ENCODE measurements at places on chromosomes 7 and 10.
A peak's percentile ranks its signal among the peaks of the same experiment; 100 is the strongest.

GRCh38 chr7:27146491-27147198 is 929 bp downstream of the HOXA6 start:
- no peak for DNase-seq

DNA sequence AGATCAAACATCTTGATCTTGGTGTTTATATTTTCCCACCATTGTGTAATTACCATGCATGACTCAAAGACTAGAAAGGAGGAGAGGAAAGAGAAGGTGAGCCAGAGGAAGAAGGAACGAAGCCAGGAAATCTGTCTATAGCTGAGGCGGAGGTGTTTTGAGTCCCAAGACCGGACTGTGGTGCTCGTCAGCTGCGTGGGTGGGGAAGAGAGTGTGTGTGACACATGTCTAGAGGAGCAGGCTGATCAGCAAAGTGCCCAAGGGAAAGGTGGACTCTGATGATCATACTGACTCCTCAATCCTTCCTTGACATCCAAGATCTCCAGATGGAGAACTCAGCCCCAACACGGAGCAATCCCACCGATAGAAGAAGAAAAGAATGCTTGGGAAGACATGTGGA is 189.5 kb upstream of the MINDY3 start:
- DNase-seq, result no peak

DNA sequence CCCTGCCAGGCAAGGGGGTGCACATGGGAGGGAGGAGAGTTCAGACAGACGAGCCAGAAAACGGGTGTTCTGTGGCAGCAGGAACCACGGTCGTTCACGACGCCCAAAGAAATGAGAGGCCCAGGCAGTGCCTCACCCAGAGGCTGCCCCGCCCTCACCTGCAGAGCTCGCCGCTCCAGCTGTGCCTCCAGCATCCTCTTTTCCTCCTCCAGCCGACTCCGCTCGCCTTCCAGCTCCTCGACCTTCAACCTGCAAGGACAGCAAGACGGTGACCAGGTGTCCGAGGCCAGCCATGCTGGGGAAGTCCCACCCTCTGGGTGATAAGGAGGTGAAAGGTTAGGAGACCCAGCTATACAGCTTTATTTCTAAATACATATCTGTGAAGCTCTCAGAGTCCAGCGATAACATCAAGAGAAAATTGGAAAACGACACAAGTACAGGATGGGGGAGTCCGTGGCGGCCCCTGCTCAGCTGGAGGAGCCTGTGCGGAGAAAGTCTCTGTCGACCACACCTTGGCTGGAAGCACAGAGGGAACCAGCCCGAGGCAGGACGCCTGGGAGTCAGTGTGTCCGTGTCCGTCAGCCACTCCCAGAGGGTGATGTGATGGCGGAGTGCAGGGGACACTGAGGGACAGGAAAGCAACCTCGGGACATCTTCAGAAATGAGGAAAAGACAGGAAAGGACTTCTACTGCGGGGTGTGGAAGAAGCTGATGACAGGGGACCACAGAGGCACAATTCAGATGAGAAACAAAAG is 275.1 kb downstream of the MAD1L1 start:
- DNase-seq, result no peak

DNA sequence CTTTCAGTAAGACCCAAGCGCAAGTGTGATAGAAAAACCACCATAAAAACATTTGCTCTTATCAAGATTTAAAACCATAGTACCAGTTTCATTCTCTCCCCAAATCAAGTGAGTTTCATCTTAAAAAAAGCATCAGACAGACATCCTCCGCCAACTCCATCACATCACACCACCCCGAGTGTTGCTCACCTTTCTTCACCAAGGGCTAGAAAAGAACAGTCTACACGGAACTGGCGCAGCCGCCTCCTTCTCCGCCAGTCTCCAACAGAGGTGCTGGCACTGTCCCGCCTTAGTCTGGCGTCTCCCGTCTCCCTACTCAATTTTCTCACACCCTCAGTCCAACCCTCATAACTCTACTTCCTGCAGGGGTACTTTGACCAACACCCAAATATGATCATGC is 46.9 kb upstream of the WIPI2 start:
- DNase-seq, result no peak

- DNase-seq, result no peak
Measured at GRCh38 chr7:151024435-151025056, at the start of gene ATG9B. Gene ATG9B (minus strand): TSS chr7:151024494. CDS start chr7:151024423, 71 bp downstream.

GRCh38 chr10:35606430-35606829 is 1.3 kb downstream of the GJD4 start:
- peak; percentile 9 for DNase-seq

DNA sequence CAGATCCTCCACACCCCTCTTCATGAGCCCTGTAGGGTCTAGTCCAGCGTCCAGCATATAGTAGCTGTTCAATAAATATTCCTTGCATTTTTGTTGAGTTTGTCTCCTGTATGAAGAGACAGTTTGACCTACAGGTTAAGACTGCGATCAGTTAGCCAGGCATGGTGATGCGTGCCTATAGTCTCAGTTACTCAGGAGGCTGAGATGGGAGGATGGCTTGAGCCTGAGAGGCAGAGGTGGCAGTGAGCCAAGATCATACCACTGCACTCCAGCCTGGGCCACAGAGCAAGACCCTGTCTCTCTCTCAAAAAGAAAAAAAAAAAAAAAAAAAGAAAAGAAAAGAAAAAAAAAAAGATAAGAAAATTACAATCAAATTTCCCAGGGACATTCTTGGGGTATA is 5.1 kb upstream of the CUEDC2 start:
- no peak for DNase-seq

DNA sequence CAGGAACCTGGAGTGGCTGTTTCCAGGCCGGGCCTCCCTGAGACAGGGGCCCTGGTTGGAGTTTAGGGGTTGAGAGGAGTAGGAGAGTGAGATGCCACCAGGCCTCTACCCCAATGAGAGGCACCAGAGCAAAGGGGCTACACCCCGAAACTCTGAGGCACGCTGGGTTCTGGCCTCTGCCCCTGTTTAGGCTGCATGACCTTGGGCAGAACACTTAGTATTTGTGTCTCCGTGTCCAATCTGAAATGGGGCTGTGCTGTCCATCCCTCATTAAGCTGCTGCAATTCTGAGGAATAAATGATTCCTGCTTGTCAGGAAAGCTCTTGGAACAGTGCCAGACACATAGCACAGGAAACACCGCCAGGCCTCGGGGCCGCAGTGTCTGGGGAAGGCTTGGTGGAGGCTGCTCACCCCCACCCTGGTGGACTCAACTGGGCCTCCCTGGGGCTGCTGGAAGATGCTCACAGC is 40.5 kb upstream of the SAMD8 start:
- DNase-seq, result peak; percentile 54

- no peak for DNase-seq
Measured at GRCh38 chr10:132107949-132108877, 42.5 kb downstream of the JAKMIP3 start.

GRCh38 chr7:104900525-104901239 is 113.3 kb upstream of the KMT2E start:
- peak; percentile 63 for DNase-seq

GRCh38 chr10:19833170-19833824 is 17.1 kb downstream of the PLXDC2 start:
- no peak for DNase-seq

GRCh38 chr7:137820677-137821420 is 25.9 kb downstream of the DGKI start:
- DNase-seq, result peak; percentile 87

DNA sequence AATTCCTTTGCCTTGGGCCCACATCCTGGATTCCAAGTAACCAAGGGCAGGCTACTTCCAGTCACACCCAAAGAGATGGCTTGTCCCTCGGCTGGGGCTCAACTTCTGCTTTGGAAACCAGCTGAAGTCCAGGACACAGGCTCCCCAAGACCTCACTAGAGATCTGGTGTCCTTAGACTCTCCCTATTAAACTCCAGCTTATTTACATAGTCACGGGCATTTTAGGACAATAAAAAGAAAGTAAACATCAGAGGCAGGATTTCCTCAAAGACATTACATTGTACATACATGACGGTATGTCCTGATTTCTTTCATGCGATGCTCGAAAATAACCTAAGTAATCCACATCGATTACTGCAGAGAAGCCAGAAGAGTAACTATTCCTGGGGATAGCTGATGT is 461.5 kb upstream of the C7orf33 start:
- no peak for DNase-seq

GRCh38 chr10:100965820-100966219 is 3.5 kb upstream of the SEMA4G start:
- no peak for DNase-seq

- DNase-seq, result no peak
Measured at GRCh38 chr7:70717553-70718329, 414.2 kb upstream of the GALNT17 start.

- no peak for DNase-seq
Measured at GRCh38 chr10:7908541-7909210, 90.4 kb downstream of the TAF3 start.

- peak; percentile 50 for DNase-seq
Measured at GRCh38 chr7:139702313-139702731, 75.5 kb downstream of the HIPK2 start.

DNA sequence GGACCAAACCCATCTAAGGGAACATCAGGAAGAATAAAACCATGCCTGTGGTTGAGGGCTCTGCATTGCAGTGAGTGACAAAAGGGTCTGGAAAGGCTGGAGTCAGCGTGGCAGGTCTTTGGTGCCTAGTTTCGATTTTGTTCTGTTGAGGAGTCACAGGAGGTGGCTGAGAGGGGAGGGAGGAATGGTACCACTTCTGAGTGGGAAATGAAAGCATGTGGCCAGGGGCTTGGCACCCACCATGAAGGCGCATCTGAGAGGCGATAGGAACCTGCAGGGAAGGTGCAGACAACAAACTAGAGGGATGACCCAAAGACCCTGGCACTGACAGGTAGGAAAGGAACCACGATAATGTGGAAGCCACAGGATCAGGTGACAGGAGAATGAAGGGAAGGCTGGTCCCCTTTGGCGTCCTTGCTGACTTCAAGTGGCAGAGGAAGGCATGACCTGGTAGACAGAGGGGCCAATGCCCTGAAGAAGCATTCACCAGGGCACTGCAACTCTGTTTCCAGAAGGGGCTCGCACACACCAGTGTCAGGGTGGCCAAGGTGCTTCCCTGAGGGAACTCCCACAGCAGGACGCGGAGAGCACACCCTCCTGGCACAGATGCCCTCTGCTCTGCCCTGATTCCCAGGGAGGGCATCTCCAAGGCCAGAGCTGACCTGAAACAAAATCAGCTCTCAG is 41.7 kb downstream of the HIPK2 start:
- no peak for DNase-seq

GRCh38 chr7:69192134-69192533 is 406.1 kb upstream of the AUTS2 start:
- no peak for DNase-seq

- no peak for DNase-seq
Measured at GRCh38 chr10:129741978-129742741, 221.9 kb downstream of the EBF3 start.

GRCh38 chr7:46109437-46109836 is 188.4 kb upstream of the IGFBP3 start:
- DNase-seq, result no peak

- no peak for DNase-seq
Measured at GRCh38 chr7:14292737-14293136, 303.3 kb upstream of the ETV1 start.

DNA sequence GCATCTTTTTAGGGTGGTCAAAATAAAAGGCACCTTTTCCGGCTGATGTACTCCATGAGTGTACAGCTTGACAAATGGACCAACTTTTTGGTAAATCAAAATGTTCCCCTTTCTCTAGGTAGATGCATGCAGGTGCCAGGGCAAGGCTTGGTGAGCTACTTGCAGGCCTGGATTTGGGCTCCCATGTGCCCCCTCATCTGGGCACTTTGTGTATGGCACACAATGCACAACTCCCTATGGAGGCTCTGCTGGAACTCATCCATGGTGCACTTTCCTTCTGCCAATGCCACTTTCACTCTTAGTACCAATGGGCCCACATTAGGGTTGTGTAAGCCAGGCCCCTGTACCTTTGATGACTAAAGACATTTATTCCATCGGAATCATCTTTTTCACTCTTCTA is 300.8 kb downstream of the SDHAF3 start:
- no peak for DNase-seq

DNA sequence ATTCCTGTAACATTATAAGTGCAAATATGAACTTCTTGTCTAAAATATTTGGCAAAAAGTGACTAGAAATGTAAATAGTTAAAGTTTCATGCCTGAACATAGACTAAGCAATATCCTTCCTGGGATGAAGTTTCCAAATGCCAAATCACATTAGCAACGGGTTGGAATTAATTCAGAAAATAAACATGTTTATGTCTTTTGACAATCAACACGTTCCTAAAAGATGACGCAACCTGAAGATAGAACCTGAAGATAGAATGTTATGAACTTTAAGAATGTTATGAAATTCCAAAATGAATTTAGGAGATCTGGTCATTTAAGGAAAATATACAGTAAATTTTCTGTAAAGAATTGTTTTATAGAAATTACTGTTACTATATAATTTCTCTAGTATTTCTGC is 9.2 kb downstream of the LAMB4 start:
- DNase-seq, result no peak

DNA sequence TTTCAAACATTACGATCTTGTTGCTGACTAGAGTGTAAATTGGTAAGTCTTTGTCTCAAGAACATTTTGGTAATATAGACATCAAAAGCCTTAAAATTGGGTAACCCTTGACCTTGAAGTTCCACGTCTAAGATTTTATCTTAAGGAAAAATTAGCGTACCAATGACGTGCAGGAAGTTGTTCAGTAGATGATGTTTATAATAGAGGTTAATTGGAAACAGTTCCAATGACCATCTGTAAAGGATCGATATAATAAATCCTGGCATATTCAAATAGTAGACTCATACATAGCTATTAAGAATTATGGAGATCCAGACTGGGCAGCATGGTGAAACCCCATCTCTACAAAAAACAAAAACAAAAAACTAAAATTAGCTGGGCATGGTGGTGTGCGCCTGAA is 20.5 kb downstream of the GRK5 start:
- no peak for DNase-seq

DNA sequence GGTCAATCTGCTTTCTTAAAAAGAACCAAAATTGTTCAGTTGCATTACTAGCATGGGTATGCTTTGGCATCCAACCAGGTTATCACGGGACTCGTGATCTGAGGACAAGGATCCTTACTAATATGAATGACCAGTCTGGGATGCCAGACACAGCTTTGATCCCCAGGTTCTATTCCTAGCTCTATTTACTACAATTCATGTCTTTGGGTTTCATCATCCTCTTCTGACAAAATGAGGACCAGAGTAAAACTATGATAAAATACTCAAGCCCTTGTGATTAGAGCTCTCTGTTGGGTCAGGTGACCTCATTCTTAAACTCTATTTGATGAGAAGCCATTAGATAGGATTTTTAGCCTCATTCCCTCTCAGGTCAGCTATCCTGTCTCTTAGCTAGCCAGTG is 119.8 kb downstream of the SLC25A13 start:
- no peak for DNase-seq

DNA sequence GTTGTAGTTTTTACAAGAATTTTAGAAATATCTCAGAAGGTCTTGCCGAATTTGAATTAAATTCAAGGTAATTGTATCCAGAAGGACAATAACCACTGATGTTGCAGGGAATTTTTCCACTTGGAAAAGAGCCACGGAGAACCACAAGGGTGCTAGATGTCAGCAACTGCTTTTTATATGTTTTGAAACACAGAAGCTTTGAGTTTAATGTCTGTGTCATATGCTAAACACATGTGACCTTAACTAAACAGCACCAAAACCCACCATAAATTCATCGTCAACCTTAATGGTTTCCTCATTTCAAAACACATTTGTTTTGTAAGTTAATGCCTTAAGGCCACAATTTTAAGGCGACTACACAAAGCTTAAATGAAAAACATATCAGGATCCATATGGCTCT is 106.9 kb downstream of the COL28A1 start:
- peak; percentile 61 for DNase-seq

Measured in eye (tissue), 1 donor.